HS-27A (cell line): ENCODE measurements at places on chromosomes 2 and 18.

GRCh38 chr2:143192716-143193115 is 63.5 kb downstream of the ARHGAP15 start:
- DNase-seq: no peak

- DNase-seq: no peak
Measured at GRCh38 chr2:131056204-131056931, 36.9 kb downstream of the FAM168B start.

DNA sequence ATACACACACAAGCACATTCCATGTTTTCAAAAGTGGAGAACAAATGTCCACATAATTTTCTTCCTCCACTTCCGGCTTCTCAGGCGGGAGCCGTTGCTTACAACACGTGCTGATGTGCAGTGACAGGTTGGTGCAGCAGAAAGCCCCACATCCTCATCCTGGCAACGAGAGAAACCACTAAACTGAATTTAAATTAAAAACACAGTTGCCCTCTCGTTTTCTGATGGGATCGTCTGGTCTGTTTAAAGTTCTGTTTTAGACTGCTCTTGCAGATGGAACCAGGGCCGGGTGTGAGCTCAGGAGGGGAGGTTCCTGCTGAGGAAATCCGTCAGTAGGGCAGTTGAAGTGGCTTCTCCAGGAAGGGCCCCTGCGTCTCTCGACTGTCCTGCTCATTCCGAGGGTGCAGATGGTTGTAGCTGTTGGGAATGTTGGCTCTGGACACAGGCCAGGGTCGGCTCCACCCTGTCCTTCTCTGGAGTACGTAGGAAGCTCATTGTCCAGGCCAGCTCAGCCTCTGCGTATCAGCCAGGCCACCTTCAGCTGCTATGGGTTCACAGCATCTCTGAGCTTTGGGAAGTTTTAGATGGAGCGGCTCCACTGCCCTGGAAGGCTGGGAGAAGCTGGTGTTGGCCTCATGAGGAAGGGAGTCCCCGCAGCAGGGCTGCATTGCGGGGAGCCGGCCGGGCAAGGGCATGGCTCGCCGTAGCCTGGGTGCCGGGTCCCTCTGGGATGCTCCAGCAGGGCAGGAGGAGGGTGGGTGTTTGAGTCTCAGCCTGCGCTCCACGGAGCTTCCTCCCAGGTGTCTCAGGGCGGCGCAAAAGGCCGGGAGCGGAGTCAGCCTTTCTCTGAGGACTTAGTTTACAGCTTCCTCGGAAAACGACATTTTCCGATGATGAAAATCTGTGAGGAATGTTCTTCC is 58.3 kb downstream of the NFATC1 start:
- no peak for DNase-seq

- no peak for DNase-seq
Measured at GRCh38 chr18:23105030-23105429, 30.3 kb upstream of the CABLES1 start.

DNA sequence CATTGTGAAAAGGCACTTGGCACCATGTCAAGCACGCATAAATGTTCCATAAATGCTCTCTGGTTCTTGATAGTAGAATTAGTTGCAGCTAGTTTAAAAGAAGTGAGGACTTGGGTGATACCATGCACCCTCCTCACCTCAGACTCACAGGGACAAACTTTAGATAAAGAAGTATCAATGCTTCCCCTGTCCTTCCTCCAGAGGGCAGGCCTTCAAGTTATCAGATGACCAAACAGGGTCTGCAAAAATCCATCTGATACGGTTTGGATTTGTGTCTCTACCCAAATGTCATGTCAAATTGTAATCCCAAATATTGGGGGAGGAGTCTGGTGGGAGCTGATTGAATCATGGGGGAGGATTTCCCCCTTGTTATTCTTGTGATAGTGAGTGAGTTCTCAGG is 54.1 kb downstream of the C1QL2 start:
- no peak for DNase-seq

DNA sequence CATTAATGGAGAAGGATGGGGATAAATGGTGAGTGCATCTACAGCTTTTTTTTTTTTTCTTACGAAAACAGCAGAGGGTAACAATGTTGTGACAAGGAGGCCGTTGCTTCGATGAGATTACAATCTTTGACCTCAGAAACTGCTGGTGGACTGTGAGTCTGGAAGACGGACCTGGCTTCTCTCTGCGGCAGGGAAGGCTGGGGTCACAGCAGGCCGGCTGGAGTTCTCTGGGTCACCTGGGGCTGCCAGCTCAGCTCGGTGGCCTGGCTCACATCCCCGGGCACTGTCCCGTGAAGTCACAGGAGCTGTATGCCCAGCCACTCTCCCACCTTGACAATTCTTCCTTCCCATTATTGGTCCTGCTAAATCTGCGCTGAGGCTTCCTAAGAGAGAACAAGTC is 160.8 kb downstream of the ACKR3 start:
- no peak for DNase-seq

DNA sequence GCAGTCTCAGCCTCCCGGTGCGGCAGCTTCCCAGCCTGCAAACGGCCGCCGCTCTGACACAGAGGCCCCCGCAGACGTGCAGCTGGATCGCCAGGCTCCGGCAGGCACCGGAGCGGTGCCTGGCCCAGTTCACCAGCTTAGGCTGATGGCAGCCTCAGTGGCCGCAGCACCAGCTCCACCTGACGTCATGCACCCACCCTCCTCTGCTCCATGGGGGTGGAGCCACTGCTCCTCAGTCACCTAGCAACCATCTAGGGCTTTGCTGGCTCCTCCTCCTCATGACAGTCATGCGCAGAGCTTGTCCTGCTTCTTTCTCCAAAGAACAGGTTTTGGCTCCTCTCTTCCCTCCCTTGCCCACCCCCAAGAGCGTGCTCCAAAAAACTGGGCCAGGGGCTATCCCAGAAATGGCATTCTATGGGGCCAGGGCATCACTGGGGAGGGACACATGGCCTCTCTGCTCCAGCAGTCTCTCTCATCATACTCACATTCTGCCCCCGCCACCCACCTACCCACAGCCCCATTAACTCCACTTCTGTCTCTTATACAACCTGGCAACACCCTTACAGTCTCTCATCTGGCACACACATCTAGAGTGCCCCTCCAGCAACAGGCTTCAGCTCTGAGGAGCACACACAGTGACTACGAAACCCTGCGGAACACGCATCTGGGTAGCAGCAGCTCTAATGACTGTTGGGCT is 5.5 kb downstream of the DCTN1 start:
- no peak for DNase-seq

DNA sequence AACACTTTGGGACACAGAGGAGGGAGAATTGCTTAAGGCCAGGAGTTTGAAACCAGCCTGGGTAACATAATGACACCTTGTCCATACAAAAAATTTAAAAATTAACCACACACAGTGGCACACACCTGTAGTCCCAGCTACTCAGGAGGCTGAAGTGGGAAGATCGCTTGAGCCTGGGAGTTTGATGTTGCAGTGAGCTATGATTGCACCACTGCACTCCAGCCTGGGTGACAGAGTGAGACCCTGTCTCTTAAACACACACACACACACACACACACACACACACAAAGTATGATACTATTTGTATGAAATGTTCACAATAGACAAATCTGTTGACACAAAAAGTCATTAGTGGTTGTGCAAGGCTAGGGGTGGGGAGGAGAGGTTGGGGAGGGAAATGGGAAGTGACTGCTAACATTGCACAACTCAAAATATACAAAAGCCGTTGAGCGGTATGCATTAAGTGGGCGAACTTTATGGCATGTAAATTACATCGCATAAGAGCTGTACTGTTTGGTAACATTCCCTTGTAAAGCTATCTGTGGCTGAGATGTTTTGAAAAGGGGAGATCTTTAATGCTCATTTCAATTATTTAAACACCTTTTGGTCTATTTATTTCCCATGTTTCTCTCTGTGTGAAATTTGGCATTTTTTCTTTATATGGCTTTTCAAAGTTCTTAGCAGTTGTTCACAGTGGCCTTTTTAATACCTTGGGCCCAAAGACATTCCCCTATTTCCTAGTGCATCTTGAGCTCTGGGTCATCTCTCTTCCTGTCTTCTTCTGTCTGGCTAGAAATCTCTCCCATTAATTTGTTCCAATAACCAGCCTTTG is 58.9 kb upstream of the ZNF516 start:
- no peak for DNase-seq

DNA sequence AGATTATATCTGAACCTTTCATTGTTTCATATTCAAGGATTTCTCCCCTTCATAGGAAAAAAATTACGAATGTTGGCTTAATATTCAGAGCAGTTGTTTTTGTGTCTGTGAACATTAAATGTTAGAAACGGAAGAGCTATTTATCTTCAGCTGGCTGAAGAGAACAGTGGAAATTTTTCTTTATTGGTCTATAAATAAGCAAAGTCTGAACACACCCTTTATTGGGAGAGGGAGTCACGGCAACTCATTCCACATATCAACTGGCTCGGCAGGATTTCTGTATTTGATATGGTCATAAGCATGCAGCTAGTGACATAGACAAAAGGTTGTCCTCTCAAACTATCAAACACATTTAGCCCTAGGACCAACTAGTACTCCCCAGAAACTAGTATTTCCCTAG is 468.4 kb upstream of the HNRNPA3 start:
- no peak for DNase-seq

DNA sequence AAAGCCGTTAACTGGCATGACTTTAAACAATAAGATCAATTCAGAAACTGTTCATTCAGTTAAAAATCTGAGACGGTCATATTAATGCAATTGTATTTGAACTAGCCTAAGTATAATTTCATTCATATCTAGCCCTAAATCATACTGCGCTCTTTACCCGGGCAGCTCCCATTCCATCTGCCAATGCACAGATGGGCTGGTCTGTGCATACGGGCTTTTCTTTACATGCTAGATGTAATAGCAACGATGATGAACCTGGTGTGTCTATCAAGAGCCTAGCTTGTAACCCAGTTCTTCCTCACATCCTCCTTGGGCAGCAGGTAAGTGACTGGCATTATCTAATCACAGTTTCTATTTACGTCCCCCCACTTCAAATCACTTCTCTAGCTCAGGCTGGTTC is 631.5 kb upstream of the KLHL29 start:
- no peak for DNase-seq

GRCh38 chr18:63949068-63949737 is at the start of gene HMSD:
TSS of gene HMSD (plus strand) at chr18:63949301. CDS start at chr18:63953456, 4,155 bp downstream.
- no peak for DNase-seq

DNA sequence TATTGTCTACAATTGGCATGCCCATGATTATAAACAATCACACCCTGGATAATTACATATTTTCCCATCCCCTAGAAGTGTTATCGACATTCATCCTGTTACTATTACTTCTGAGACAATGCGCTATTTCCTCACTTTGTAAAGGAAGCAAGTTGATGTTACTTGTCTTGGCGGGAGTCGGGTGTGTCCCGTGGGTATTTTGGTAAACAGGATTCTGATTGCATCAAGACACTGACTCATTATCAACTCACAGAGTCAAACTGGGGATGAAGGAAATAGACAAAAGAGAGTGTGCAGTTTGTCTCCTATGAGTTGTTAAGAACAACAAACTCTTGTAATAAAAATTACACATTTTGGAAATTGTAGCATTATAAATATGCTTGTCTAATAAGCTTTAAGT is 142.7 kb downstream of the GALR1 start:
- DNase-seq: no peak

DNA sequence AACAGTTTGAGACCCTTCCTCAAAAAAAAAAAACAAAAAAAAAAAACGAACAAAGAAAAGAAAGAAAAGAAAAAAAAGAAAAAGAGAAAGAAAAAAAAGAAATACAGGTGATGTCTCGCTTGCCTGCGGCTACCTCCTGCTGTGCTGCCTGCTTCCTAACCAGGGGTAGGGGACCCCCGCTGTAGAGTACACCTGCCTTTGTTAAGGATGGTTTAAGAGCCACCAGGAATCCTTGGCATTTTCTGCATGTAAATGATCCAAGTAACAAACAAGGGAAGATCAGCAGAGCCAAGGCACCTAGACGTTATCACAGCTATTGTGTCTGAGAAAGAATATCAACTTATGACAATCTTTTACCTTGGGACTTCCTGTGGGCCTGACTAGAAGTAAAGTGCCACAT is 856.8 kb upstream of the GCFC2 start:
- DNase-seq: no peak

DNA sequence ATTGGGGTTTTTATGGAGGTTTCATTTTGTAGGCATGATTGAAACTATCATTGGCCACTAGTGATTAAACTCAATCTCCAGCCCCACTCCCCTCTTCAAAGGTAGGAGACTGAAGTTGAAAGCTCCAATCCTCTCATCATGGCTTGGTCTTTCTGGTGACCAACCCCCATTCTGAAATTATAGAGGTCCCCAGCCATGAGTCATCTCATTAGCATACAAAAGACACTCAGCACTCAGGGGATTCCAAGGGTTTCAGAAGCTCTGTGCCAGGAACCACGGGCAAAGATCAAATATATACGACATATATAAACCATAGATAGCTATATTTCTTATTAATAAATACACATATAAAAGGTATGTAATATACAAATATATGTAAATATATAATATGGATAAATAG is 256.0 kb upstream of the POU3F3 start:
- DNase-seq: no peak

- peak; percentile 59 for DNase-seq
Measured at GRCh38 chr18:59779979-59780378, 82.8 kb upstream of the CCBE1 start.

DNA sequence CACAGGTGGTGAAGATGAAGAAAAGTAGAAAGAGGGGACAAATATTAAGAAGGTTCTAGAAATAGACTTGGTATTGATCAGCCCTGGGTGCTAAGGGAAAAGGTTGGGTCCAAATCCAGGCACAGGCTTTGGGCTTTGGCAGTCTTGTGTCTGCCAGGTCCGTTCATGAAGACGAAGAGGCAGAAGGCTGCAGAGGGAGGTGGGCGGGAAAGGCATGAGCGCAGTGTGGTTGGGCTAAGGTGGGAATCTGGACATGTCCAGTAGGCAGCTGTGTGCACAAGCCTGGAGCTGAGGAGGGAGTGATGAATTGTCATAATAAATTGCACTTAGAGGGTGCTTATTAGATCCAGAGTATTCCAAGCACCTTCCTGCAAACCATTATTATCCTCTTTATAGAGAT is 105.7 kb upstream of the TEX51 start:
- DNase-seq: no peak

- DNase-seq: peak; percentile 39
Measured at GRCh38 chr18:24322584-24323136, 75.0 kb downstream of the OSBPL1A start.

DNA sequence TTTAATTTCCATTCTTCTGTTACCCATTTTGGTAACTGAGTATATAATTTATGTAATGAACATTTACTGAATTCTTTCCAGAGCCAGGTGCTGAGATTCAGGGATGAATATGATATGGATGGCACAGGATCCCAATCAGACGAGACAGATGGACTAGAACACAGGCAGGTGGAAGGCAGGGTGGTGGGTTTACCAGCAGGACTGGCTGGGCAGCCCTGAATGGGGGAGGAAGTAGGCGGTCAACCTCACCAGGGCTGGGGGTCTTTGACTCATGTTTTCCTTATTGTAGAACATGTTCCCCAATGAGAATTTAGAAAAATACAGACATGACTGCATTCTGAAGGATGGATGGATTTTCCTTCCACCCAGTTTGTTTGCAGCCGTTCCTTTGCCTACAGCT is 80.3 kb downstream of the CIB4 start:
- DNase-seq: no peak

GRCh38 chr2:241659150-241659739 is 21.8 kb downstream of the ATG4B start:
- no peak for DNase-seq

GRCh38 chr2:238548902-238549462 is 122.3 kb downstream of the ASB1 start:
- no peak for DNase-seq
